Right lung (tissue), 10 donors: ENCODE measurements at places on chromosomes 4 and X.

DNA sequence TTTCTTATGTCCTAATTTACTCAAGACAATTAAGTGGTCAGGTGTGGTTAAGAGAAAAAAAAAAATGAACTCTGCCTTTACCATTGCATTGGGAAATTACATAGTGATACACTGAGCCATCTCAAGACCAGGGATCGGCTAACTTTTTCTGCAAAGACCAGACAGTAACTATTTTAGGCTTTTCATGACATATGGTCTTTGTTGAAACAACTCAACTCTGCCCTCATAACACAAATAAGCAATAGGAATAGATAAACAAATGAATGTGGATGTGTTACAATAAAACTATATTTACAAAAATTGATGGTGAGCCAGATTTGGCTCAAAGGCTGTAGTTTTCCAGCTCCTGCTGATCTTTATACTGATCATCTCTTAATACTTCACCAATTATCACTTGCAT, 632.6 kb upstream of the INTU start:
- DNase-seq = no peak

DNA sequence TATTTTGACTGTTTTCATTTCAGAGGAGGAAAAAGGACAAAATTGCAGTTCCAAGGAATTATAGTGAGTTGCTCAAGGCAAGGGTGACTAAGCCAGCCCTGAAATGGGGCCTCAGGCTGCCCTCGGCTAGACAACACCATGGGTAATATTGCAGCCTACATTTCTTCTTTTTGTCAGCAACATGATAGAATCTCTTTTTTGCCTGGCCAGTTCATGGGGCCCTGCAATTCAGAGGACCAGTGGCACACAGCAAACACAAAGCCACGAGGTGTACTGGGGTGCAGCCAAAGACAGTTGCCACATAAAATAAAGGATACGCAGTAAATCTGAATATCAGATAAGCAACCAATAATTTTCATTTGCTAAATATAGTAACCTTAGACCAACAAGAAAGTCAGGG, 41.8 kb downstream of the RBM47 start:
- no peak for DNase-seq

DNA sequence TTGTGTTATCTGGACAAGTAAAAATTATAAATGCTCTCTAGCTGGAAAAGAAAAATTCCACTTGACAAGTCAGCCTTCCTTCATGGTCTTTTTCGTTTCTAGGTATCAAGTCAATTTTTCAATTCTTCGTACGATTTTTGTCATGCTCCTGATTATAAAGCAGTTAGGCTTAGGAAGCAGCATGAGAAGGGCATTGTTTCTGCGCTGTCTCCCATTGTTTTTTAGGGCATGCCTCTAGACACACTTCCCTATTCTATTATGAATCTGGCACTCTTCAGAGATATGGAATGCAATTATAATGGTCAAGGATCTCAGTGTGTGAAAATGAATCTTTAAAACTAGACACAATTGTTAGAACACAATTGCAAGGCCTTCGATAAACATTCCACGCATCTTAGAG, 164.1 kb upstream of the FAT1 start:
- no peak for DNase-seq

GRCh38 chrX:45716750-45717149, 516.1 kb upstream of the DIPK2B start:
- DNase-seq = no peak

DNA sequence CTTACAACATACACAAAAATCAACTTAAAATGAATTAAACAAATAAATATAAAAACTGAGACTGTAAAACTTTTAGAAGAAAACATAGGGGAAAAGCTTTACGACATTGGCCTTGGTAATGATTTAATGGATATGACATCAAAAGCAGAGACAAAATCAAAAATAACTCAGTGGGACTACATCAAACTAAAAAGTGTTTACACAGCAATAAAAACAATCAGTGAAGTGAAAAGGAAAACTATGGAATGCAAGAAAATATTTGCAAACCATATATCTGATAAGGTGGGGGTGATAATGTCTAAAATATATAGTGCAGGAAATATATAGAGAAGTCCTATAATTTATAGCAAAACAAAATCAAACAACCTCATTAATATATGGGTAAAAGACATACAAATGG, 364.4 kb upstream of the INTU start:
- DNase-seq = no peak

GRCh38 chr4:183014361-183015084, 84.5 kb upstream of the WWC2 start:
- DNase-seq = peak; percentile 21

GRCh38 chrX:114905251-114905650, 112.2 kb downstream of the IL13RA2 start:
- DNase-seq = no peak

GRCh38 chr4:180852738-180853137, 1390.5 kb upstream of the TENM3 start:
- no peak for DNase-seq

GRCh38 chr4:52249581-52249980, 198.5 kb downstream of the SPATA18 start:
- no peak for DNase-seq

DNA sequence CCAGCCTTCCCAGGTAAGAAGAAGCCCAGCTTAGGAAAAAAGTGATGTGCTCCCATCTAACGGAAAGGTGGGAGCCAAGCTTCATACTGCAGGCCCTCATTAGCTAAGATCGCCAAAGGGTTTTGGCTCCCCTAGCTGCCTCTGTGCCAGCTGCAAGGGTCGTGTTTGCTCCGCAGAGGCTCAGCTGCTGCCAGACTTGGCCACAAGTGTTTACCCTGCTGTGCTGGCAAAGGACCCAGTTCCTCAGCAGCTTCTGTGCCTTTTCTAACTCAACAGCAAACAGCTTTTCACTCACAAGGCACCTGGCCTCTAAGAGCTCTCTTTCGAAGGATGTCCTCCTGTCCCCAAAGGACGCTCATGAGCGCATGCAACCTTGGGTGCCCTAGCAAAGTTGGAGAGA, 12.2 kb upstream of the VMA21 start:
- DNase-seq = no peak

DNA sequence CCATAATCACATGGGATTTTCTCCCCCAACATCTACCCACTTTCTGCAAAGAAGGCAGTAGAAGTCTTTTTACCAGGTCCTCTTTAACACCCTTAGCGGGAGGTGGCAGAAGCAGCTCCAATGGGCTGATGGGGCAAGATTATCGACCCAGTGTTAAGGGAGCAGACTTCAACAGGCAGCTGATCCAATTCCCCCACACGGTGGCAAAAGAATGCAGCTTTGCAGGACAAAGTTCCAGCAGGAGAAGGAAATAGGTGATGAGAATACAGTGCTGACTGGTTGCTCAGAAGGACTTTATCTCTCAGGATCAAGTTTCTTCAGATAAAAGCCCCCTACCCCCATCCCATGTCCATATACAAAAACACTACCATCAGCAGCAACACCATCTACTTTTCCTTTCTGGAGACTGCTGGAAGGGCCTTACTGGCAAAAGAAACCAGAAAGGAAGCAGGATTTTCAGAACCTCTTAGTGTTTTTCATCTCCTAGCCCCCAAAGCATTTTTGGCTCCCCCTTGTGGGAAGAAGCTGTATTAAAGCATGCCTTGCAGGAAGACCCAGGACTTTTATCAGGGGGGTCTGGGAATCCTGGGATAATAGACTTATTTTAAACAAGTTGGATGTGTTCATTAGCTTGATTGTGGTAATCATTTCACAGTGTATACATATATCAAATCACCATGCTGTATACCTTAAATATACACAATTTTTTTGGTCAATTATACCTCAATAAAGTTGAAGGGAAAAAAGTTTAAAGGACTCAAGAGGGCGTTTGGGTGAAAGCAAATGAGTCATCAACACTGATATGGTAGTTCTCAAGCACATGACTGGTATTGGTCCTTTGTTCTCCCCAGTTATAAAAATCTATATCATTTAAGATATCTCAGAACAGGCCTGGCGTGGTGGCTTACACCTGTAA, 146.4 kb downstream of the GPC3 start:
- DNase-seq = no peak

DNA sequence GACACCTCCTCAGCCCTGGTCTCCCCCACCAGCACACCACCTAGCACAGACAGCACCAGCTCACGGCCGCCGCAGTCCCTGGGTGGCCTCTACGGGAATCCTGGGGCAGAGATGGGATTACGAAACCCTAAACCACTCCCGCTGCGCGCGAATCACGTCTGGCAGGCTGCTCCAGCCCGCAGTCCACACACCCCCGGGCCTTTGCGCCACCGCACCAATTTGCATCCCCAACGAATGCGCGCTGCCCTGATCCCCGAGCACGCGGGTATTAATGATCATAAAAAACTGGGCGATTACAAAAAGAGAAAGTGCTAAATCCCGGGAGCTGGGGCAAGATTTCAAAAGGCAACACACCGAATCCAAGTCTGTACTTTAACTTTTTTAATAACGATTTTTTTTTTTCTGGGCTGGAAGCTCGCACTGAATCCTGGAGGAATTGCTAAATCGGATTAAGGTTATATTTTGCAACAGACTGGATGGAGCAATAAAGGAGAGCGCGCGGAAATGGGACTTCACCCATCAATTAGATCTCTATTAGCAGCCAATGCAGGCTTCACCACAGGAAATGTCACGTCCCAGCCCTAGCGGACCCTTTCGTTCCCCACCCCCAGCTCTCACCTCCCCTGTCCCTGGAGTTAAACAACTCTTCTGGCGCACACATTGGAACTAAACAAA, 69.8 kb upstream of the TMEM33 start:
- no peak for DNase-seq

- no peak for DNase-seq
Observed at GRCh38 chr4:153138736-153139135, 65.5 kb upstream of the TRIM2 start.

- DNase-seq = no peak
Observed at GRCh38 chrX:77436271-77436670, 10.9 kb upstream of the FGF16 start.

DNA sequence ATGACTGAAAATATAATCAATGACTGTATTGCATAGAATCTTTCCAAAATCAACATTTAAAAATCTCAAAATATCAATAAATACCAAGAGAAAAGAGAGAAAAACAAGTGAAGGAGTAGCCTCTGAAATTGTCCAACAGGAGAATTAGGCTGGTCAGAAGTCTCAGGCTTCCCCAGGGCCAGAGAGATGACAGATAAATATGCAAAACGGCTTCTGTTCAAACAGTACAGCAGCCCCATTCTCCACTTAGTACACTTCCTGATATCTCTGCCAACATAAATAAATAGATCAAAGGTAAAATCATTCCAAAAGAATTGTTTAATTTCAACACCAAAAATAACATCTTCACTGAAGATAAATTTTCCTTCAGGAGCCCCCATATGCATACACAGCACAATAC, 204.7 kb upstream of the GABRA2 start:
- no peak for DNase-seq

DNA sequence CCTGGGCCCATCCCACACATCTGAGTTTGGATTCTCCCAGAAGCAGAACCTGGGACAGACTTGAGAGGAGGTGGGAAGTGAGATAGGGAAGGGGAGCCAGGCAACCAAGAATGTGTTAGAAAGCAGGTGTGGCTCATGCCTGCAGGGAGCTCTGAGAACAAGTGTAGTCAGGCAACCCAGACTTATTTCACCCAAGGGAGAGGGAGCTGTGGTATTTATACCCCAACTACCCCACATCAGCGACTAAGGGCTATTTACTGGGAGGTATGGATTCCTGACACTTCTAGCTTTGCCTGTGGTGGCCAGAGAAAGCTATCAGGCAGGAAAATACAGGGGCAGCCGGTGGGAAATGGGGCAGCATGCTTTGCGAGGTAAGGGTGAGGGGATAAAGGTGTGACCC, 125.8 kb upstream of the MSX1 start:
- DNase-seq = no peak

- DNase-seq = no peak
Observed at GRCh38 chr4:6916587-6917460, 7.2 kb downstream of the TBC1D14 start.

DNA sequence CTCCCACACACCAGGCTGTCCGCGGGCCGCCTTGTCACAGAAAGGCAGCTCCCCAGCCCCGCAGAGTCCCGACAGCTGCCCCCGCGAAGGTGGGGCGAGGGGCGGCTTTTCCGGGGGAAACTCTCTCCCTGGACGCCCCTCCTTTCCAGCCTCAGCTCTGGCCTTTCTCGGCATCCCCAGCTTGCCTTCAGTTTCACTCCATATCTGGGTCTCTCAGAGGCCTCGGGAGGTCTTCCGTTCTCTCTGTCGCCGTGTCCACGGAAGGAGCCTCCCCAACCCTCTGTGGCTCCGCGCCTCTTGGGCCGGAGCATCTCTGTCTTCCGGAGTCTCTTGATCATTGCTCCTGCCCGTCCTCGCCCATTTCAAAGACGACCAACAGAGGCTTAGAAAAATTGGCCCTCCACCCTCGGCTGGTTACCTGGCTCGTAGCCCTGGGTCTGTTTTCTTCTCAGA, 6.1 kb upstream of the MSX1 start:
- DNase-seq = no peak

DNA sequence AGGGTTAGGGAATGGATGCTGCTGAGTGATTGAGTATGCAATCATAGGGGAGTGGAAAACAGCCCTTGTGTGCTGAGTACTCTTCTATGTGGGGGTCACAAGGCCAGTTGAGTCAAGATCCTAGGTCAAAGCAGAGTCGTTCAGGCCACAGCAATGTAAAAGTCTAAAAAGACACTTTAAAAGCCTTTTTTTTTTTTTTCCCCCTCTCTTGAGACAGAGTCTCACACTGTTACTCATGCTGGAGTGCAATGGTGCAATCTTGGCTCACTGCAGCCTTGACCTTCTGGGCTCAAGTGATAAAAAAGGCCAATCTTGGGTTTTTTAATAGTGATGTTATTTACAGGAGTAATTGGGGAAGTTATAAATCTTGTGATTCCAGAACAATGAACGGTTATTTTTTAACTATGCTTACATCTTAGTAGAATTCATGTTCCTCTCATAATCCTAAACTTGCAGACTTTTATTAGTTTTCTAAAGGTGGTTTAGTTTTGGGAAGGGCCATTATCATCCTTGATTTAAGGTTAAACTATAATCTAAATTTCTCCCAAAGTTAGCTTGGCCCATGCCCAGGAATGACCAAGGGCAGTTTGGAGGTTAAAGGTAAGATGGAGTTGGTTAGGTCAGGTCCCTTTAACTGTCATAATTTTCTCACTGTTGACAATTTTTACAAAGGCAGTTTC, 82.2 kb upstream of the BMP2K start:
- no peak for DNase-seq

DNA sequence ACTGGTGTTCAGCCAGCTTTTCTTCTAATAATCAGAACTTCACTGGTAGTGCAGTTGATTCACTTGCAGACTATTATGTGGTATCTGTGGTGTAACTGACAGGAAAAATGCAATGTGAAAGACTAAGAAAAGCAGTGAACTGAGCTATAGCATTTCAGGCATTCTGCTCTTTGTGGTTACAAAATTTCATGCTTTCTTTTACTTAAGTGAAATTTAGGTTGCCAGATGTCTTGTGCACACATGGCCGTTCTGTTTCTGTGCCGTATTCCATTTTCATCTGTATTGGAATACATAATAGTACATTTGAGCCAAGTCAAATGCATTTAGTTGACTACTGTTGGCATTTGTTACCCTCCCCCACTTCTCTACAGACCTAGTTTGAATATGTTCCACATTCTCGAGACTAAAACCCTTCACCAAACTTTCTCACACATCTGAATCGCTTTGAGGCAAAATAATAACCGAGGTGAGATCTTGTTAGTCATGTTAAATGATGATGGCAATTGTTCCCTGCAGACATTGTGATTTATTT, 8.2 kb downstream of the RTL3 start:
- no peak for DNase-seq
